ENCODE measurements at places on chromosomes 3 and 15.

- DNase-seq: no peak
Observed at GRCh38 chr3:42148982-42149432, 57.9 kb downstream of the TRAK1 start.

- DNase-seq: no peak
Observed at GRCh38 chr3:38805765-38806386, 10.1 kb downstream of the SCN10A start.

DNA sequence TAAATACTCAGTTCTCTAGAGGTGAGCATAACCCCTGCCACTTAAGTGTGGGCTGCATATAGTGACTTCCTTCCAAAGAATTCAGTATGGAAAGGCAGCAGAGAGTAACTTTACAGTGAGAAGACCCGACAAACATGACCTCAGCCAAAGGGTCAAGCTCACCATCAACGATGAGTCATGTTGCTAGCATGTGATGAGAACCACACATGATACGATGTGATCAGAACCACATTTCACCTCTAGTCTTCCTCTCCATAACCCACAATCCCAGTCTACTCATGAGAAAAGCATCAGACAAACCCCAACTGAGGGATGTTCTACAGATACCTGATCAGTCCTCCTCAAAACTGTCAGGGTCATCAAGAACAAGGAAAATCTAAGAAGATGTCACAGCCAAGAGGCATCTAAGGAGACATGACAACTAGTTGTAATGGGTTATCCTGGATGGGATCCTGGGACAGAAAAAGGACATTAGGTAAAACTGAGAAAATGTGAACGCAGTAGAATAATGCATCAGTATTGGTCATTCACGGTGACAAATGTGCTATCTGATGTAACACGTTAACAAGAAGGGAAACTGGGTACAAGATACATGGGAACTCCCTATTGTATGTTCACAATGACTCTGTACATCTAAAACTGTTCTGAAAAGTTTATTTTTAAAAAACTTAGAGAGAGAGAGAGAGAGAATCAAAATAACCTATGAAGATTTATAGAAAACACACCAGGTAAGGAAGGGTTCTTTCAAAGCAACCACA, 28.3 kb downstream of the SEC61A1 start:
- no peak for DNase-seq

DNA sequence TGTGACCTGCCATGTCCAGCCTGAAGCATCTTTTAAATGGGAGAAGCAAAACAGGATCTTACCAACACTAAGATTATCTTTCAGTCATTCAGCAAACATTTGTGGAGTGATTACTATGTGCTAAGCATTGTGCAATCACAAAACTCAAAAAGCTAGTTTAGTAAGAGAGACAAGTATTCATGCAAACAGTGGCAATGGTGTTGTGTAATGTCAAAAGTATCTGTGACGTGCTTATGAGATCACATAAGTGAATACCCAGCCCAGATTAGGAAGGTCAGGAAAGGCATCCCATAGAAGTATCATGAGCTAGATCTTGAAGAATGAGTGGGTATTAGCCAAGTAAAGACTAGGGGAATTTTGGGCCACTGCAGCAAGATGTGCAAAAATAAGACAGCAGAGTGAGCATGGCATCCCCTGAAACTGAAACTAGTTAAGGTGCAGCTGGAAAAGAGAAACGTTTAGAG, 32.1 kb downstream of the SEC62 start:
- DNase-seq: no peak

DNA sequence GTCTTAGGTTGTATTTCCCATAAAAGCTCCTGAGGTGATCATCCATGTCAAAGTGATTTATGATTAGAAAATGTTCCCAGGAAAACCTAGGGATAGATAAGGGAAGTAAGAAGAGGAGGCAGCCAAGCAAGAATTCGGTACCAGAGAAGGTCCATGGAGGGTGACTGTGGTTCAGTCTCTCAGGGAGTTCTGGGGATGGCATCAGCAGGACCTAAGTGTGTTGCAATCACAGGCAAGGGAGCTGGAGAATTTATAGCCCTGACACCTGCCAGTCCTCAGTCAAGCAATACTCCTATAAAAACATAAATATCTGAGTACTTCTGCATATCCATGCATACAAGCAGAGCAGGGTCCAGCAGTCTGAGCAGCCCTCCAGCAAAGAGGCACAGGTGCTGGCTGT, 95.6 kb upstream of the TOPAZ1 start:
- DNase-seq: no peak

DNA sequence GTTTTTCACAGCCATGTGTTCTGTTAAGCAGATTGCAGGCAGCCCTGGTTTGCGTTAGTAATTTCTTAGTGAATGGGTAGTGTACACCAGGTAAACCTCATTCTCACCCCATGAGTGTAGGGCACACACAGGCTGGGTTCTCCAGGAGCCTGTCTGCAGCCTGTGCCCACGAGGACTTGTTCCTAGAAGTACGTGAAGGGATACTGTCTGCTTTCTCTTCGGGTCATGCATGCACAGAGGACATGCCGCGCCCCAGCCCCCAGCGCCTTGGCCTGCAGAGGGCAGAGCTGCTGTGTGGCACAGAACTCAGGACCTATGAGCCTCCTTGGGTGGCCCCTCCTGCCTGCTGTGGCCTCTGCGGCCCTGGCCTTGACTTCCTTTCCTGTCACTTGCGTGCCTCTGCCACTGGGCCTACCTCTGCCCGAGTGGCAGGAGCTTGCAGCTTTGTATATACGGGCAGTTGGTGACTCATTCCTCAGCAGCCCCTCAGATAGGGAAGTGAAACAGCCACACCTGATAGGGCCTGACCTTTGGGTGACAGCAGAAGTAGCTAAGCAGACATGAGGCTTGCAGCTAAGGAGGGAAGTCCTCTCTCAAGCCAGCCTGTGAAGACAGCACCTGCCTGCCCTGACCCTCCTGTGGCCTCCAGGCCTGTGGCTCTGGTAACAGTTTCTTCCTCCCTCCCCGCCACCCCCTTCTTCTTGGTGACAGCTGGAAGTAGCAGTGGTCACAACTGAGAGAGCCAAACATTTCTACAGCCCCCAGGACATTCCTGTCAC, 19.5 kb downstream of the PPCDC start:
- DNase-seq: peak; percentile 57

DNA sequence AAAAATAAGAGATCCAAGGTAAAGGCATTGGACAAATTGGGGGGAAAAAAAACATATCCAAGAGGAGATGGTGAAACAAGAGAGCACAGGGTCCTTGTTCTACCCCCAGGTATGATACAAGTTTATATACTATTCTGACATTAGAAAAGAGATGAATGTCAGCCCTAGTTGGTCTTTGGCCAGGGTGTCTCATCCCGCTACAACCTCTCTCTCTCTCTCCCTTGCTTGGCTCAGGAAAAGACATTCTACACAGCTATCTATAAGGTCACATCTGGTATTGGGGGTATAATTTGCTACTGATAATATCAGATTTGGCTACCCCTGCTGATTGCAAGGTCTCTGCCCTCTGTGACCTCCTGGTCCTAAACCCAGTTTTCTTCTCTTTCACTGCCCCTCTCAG, 117.2 kb downstream of the GOLIM4 start:
- DNase-seq: no peak

GRCh38 chr3:128484404-128485281, 8.4 kb downstream of the GATA2 start:
- no peak for DNase-seq

- DNase-seq: peak; percentile 19
Observed at GRCh38 chr3:45567730-45568172, 26.8 kb upstream of the LIMD1 start.

DNA sequence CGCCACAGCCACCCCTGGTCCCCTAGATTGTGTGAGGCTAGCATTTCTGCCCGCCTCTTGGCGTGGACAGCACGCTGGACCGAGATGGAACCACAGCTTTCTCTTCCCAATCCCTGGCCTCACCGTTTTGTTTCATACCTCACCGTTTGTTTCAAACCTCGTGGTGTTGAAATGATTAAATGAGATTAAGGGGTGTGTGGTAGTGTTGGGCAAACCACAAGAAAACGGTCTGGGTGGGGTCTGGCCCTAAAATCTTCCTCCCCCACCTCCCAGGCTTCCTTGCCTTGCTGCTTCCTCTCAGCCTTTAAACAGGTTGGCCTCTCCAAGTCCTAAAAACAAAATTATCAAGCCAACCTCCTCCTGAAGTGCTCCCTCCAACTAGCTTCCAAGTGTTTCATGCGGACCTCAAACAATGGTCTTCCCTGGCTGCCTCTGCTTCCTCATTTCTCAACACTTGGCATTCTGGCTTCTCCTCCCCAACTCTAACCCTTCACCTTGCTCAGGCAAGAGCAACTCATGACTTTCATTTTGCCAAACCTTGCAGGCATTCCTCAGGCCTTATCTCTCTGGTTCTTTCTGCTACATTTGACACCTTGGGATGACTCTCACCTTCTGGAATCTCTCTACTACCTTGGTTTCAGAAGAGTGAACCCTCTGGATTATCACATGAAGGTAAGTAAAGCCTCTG, 1.4 kb upstream of the ATP13A3 start:
- DNase-seq: no peak

- DNase-seq: no peak
Observed at GRCh38 chr15:62474771-62475124, 309.7 kb upstream of the C2CD4B start.
